Stimulated activated CD8-positive, alpha-beta memory T cell treated with anti-CD3 and anti-CD28 coated beads, Interleukin-15, amount 100 ng/mL, for 1 hour (primary cell): ENCODE measurements at places on chromosomes 16 and 17.

DNA sequence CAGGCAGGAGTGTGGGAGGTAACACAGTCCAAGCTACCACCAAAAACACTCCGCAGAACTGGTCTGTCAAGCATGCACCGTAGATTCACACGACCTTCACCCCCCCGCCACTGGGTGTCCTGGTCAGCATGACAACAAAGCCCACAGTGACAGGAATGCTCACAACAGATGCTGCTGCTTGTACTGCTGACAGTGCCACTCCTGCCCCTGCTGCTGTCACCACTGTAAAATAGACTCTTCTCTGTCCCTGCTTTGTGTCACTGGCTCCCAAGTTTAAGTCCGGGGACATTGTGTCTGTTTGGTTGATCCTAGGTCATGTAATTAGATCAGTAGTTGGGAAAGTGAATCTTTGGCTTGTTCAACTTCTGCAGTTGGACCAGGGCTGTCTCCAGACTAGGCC is 7.0 kb upstream of the ODF4 start:
- DNase-seq, result no peak

- DNase-seq, result no peak
These were observed 7.6 kb upstream of the SLC47A2 start for GRCh38 chr17:19723964-19724363.

- DNase-seq, result no peak
These were observed 113.2 kb upstream of the LHX1 start for GRCh38 chr17:36823850-36824677.

DNA sequence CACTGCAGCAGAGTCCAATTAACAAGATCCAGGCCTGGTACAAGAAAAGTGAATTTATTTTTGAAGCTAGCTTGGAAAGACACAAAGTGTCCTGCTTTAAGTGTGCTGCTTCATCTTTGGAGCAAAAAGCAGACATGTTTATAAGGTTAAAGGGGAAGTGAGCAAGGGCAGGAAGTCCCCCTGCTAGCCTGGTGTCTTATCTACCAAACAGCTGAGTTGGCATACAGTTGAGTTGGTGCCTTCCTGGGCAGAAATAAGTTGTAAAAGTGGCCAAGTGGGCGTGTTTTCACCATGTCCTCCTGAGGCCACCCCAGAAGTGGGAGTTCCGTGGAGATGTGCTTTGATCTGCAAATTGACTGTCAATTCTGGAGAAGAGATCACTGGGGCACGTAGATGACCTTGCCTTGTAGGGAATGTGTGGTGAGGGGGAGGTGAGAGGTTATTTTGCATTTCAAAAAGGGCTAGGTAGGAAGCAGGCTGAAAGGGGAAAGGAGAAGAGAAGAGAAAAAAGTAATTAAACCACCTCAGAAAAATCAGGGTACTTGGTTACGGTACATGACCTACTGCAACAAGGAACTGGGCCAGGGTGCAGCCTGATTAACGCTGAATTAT is 38.3 kb upstream of the HSBP1 start:
- DNase-seq, result no peak

DNA sequence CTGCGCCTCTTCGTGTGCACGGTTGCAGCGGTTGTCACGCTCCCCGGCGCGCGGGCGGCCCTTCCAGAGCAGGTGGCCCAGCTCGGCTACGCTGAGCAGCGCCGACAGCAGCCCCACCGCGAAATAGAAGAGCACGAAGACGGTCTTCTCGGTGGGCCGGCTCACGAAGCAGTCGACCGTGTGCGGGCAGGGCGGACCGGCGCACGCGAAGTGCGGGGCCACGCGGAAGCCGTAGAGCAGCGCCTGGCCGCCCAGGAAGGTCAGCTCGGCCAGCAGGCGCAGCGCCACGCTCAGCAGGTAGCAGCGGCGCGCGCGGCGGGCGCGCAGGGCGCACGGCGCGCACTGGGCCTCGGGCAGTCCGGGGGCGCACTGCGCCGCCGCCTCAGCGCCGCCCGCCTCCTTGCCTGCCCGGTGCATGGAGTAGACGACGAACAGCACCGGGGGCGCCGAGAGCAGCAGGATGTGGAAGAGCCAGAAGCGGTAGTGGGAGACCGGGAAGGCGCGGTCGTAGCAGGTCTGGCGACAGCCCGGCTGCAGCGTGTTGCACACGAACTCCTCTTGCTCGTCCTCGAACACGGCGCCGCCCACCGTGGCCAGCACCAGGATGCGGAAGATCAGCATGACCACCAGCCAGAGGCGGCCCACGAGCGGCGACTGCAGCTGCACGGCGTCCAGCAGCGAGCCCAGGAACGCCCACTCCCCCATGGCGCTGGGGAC is 1.3 kb downstream of the GJD3 start:
- DNase-seq, result no peak

DNA sequence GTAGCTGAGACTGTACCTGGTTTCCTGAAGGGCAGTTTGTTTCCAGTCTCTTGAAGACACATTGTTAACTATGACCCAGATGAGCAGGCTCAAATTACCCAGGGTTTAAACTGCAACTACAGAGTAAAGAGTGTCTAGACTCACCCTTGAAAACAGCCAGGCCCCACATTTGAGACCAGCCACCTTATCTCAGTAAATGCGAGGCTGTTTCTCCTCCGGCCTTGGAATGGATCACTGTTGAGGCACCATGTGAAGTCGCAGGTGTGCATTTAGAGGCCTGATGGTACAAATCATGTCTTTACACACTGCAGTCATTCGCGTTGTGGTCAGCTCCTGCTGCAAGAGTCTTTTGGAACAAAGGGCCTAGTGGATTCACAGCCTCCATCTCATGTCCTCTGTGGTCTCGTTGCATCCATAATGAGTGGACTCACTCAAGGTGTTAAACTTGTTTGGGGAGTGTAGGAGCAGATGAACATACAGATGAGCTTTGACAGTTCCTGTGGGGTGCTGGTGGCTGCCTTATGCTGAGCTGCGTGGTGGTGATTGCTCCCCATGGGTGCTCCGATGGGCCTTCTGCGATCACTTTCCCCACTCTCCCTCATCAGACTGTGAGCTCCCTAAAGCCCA is 18.5 kb upstream of the N4BP1 start:
- no peak for DNase-seq

GRCh38 chr17:2034157-2034556 is 4.2 kb downstream of the DPH1 start:
- DNase-seq, result no peak

GRCh38 chr17:51820252-51820651 is 338.3 kb downstream of the CA10 start:
- DNase-seq, result no peak

- no peak for DNase-seq
These were observed 38.2 kb downstream of the CBFA2T3 start for GRCh38 chr16:88938777-88939244.

DNA sequence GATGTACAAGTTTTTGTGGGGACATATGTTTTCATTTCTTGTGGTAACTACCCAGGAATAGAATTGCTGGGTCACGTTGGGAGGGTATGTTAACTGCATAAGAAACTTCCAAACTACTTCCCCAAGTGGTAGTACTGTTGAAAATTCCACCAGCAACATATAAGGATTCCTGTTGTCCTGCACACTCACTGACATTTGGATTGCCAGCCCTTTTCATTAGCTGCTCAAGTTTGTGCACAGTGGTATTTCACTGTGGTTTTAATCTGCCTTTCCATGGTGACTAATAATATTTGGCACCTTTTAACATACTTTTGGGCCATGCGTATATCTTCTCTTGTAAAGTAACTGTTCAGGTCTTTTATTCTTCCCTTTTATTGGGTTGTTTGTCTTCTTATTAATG is 103.3 kb downstream of the GNAO1 start:
- no peak for DNase-seq

DNA sequence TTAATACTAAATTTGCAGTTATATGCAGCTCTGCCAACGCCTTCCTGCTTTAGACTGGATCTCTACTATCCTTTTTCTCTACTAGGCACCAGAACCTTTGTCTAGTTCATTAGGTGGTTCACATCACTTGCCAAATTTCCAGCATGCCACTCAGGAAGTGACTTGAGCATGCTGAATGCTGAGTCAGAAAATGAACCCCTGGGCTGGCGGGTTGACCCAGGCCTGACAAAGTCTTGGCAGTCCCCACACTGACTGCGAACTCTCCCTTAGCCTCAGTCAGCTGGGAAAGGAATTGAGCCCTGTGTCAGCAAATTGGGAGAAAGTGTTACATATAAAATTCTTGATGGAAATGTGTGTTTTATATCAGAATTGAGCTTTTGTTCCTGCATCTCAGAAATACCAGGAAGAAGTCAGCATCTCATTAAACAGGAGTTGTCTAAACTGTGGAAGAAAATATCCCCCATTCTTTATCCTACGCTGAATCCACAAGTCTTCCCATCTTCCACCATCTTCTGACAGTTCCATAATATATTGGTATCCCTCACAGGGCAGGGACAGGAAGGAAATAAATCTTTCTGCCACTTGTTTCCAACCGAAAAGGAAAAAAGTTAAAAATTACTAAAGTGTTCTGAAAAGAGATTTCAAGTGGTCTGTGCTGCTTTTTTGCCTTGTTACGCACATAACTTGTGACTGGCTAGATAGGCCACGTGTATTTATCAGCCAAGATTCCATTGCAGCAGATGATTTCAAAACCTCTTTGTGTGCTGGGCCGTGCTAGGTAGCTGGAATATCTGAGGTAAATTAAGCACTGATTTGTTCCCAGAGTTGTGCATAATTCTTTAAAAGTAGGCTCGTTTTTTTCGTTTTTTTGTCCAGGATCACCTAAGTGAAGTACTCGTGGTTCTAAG is 16.7 kb upstream of the SLC12A3 start:
- DNase-seq, result no peak

DNA sequence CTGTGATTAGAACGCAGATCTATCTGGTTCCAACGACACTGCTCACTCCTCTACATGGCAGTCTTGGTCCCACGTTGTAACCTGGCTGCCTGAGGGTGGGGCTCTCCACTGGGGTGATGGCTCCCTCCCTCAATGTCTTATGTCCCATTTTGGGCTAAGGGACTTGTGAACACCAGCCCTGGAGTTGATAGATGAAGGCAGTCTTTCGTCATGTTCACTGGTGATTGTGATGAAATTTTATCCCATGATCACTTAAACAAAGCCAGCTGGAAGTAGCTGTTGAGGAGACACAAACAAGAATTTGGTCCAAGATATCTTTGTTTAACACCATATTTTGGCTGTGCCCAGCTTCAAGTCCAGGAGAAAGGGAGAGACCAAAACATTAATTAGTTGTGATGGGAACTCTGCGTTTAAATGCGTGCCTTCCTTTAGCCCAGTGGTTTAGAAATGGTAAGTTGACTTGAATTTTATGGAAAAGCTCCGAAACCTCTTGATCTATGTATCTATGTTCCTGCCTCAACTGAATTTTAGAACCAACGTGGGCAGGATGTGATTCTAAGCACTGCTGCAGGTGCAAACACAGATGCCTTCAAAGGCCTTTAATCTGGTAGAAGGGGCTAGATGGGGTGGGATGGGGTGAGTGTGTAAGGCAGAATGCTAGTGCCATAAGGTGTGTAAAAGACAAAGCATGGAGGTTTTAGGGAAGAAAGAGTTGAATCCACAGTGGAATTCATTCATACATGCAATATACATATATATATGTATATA is 186.8 kb upstream of the IRX3 start:
- no peak for DNase-seq

DNA sequence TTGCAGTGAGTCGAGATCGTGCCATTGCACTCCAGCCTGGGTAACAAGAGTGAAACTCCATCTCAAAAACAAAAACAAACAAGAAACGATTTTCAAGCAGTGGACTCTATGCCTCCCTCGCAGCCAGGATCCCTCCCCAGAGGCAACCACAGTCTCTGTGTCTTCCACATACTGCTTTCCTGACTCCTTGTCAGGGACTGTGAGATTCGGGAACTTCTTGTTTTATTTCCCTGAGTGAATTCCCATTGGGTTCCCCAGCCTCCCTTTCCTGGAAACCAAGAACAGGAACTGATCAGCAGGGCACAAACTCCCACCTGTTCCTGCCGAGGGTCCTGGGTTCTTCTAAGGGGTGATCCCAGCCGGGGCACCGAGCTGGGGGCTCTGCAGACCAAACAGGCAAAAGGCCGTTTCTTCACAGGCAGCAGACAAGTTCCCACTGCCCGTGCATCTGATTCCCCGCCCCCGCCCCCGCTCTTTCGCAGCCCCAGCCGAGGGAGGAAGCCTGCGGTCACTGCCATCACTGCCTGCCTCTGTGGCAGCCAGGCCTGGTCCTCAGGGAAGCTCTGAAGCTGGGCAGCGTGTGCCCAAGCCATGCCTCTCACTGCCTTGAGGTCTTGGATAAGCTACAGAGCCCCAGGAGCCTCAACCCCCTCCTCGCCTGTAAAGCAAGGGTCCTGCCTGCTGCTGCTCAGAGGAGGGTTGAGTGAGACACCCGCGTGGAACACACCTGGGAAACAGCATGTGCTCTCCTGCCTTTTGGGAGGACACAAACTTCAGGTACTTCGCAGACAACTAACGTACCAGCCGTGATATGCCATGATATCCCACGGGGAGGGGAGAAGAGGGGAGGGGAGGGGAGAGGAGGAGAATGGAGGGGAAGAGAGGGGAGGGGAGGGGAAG is 5.5 kb upstream of the PIEZO1 start:
- DNase-seq, result no peak
